Muscle of arm (tissue), 14 donors: ENCODE measurements at places on chromosomes 7 and 10. TPM values are rescaled to one million over a fixed set of nuclear protein-coding genes. Genes with fewer than 3 reads are reported as not detected.

Gene DDC
- 0.45 TPM for polyA plus RNA-seq

Gene CPN1
- not detected for polyA plus RNA-seq

Gene ANKRD7
- not detected for polyA plus RNA-seq

Gene CALHM3
- polyA plus RNA-seq = not detected

Gene OR2A42
- polyA plus RNA-seq = 0.56 TPM

Gene SEMA3A
- polyA plus RNA-seq = 32.9 TPM

Gene UTF1
- not detected for polyA plus RNA-seq

Gene TDRD1
- polyA plus RNA-seq = 0.30 TPM

Gene CPVL
- polyA plus RNA-seq = 19.7 TPM

Gene KAT6B
- polyA plus RNA-seq = 20.2 TPM

Gene GCK
- 2.2 TPM for polyA plus RNA-seq

Gene SRRM3
- polyA plus RNA-seq = 0.39 TPM

Gene NODAL
- polyA plus RNA-seq = 0.24 TPM

Gene BNIP3
- 46.4 TPM for polyA plus RNA-seq

Gene CYP3A7
- polyA plus RNA-seq = not detected

Gene TMEM140
- 13.7 TPM for polyA plus RNA-seq
